ENCODE measurements at places on chromosomes 1 and 21.
A peak's percentile ranks its signal among the peaks of the same experiment; 100 is the strongest.

DNA sequence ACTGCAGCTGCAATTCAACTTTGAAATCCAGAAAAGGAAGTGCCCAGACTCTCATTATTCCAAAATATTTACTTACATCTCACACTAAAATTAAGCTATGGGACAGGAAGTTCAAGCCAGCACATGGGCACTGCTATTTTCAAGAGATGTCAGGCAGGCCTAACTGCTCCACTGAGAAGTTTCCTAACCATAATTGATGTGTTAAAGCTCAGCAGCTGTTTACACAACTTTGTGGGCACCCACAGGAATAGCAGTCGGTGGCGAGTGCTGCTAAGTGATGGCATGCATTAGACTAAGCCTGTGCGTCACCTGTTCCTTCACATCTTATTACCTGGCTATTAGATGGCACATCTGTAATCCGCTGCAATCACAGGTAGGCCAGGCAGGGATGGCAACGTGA, 303.3 kb upstream of the DAB1 start:
- no peak for DNase-seq

DNA sequence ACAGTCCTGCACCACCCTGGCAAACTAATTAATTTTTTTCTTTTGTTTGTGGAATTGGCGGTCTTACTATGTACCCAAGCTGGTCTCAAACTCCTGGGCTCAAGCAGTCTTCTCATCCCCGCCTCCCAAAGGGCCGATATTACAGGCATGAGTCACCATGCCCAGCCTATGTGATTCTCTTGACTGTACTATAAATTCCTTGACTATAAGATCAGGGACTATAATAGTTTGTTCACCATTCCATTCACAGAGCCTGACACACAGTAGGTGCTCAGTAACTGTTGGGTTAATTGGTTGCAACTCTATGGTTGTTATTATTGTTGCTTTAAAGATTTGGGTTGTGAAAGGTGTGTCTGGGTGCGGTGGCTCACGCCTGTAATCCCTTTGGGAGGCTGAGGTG, 17.2 kb downstream of the DAP3 start:
- no peak for DNase-seq

GRCh38 chr1:101107496-101108110, 82.0 kb upstream of the DPH5 start:
- DNase-seq = no peak

DNA sequence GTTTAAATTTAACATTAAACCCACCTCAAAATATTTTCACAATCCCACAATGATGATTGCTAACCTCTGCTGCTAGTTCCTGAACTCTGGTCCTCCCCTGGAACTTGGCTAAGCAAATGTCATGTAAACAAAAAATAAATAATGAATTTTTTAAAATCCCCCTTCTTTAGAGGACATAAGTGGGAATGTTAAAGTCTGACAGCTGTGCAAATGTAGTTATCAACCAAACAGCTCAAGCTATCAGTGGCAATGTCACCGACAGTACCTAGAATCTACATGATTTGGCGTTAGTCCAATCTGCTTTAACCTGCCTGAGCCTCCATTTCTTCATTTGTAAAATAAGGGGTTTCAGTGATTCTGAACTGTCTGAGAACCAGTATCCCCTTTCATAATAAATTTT, 67.7 kb downstream of the GDAP2 start:
- DNase-seq = no peak

DNA sequence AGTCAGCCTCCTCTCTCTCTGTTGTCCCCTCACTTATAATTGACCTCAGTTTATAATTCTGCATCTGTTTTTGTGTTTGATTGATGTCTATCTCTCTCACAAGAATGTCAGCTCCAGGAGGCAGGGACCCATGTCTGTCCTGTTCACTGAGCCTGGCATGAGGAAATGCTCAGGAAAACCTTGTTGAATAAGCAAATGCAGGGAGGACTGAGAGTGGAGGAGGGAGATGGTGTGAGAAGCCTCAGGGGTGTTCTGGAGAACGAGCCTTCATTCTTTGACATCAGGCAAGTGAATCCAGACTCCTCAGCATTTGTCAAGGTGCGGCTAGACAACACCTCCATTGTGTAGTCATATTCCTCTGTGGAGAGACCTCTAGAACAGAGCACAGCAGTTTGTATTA, 45.5 kb downstream of the MAN1C1 start:
- DNase-seq = no peak

DNA sequence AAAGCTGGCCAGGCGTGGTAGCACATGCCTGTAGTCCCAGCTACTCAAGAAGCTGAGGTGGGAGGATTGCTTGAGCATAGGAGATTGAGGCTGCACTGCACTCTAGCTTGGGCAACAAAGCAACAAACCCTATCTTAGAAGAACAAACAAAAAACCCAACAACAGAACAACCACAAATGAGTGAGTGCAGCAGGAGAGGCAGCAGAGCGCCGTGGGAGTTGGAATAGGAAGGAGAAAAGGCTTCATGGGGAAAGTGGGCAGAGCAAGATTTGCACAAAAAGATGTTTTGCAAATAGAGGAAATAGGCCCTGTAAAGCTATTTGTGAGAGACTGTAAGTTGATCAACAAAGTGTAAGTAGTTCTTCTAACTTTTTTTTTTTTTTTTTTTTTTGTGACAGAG, 19.6 kb downstream of the SMAP2 start:
- DNase-seq = no peak

DNA sequence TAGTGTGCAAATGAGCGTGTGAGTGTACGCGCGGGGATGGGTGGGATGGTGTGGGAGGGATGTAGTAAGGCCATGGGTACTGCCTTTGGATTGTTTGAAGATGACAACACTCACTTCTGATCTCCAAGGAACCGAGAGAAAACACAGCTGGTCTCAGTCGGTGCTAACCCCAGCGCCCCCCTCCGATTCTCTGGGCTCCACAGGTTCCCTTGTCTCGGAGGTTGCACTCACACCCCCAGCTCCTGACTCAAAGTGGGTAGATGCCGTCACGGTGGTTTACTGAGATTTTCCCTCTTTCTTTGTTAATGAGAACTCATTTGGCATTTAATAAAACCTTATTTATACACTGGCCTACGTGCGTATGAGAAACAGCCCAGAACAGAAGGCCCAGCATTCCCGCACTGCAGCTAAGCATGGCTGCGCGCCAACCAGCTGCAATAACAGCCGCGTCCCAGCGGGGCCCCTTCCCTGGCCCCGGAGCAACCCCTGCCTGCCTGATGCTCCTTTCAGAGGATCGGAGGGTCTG, 25.8 kb downstream of the ABCA4 start:
- DNase-seq = no peak

GRCh38 chr21:40595806-40596205, 251.2 kb downstream of the DSCAM start:
- no peak for DNase-seq

DNA sequence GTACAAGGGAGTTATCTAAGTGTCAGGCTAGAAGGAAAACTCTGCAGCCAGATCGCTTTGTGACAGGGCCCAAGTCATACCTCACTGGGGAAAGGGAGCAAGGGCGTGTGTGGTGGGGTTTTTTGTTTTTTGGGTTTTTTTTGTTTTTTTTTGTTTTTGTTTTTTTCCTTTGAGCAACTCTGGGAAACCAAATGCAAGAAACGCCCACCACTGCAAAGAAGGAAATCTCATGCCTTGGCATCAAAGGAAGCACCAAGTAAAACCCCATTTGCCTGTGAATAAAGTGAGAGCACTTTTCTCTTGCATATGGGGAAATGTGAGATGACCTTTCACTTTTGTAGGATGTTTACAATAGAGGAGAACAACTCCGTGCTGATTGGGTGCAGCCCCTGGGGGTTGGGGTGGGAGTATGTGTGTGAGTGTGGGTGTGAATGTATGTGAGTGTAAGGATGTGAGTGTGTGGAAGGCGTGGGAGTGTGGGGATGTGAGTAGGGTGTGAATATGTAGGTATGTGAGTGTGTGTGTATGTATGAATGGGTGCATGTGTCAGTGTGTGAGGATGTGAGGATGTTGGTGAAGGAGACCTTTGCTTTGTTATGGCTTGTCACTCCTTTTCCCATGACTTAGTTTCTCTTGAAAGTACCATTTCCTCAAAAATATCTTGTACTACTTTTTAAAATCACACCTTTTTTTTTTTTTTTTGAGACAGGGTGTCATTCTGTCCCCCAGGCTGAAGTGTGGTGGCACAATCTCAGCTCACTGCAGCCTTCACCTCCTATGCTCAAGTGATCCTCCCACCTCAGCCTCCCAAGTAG, 34.6 kb downstream of the IL12RB2 start:
- DNase-seq = peak; percentile 43

DNA sequence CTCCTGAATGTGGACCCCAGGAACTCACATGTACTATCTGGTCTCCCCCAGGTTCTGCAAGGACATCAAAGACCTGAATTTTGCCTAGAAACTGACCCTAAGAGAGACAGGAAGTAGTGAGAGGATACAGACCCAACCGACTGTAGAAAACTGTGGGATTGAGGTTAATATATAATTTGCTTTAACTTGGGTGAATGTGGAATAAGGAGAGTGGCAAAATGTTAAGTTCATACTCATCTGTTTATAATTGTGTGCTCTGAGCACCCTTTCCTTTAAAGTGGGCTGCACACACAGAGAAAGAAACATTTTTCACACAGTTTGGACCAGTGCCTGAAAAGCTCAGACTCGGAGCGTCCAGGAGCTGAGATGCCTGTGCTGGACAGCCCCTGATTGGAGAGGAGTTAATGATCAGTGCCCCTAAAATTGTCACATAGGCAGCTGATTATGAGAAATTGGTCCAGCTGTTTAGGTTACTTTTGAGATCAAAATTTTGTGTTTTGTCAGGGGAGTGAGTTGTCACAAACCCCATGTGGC, 37.2 kb downstream of the ROR1 start:
- DNase-seq = no peak

DNA sequence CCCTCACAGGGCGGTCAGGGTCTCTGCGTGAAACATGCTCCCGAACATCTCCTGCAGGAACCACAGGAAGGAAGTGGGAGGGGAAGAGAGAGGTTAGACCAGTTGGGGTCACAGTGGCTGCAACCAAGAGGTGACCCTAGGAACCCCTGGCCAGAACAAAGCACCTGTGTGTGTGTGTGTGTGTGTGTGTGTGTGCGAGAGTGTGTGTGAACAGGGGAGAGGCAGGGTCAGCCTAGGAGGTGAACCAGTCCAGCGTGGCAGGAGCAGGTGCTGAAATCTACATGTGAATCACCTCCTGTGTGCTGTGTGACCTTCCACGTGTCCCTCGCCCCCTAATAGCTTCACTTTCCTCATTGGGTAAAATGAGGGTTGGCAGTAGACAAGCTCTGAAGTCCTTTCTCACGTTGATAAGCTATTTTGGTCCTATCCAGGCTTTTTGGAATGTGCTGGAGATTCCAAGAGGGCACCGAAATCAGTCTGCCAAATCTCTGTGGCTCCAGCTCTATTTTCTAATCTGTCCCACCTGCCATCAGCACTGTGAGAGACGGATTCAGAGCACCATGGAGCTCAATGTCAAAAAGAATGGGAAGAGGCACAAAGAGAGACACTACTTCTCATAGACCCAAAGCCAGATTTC, 27.8 kb downstream of the SLC26A9 start:
- no peak for DNase-seq
